Fibroblast of villous mesenchyme (primary cell): ENCODE measurements at places on chromosomes 3 and 15. TPM values are rescaled to one million over a fixed set of nuclear protein-coding genes. Genes with fewer than 3 reads are reported as not detected.

TOPBP1 gene
- 42.2 and 51.4 TPM in 2 replicates for total RNA-seq

HESX1 gene
- not detected in 2 replicates for total RNA-seq

RBPMS2 gene
- under 0.01 TPM in 1 of 2 replicates, not detected in the other for total RNA-seq

ITIH4 gene
- 0.32 and 1.3 TPM in 2 replicates for total RNA-seq

CPA3 gene
- total RNA-seq, result under 0.01 TPM in 1 of 2 replicates, not detected in the other

TMEM212 gene
- not detected in 2 replicates for total RNA-seq

RASGRF1 gene
- 0.43 and 0.64 TPM in 2 replicates for total RNA-seq

LMCD1 gene
- 95.0 and 170 TPM in 2 replicates for total RNA-seq

TEX55 gene
- not detected in 2 replicates for total RNA-seq

ZNF445 gene
- total RNA-seq, result 9.0 and 9.5 TPM in 2 replicates

MME gene
- 310 and 479 TPM in 2 replicates for total RNA-seq

C2CD4A gene
- not detected in 2 replicates for total RNA-seq

COPG1 gene
- 371 and 402 TPM in 2 replicates for total RNA-seq

PCNP gene
- 87.9 and 124 TPM in 2 replicates for total RNA-seq

UBA3 gene
- total RNA-seq, result 82.1 and 92.0 TPM in 2 replicates

SOX14 gene
- total RNA-seq, result not detected in 2 replicates

NOP10 gene
- total RNA-seq, result 190 and 201 TPM in 2 replicates

GOLGA8S gene
- total RNA-seq, result under 0.01 TPM in 2 replicates

CISH gene
- total RNA-seq, result 0.86 and 0.97 TPM in 2 replicates

GADL1 gene
- total RNA-seq, result not detected in 2 replicates

ETFA gene
- 85.7 and 114 TPM in 2 replicates for total RNA-seq

CCR3 gene
- not detected in 2 replicates for total RNA-seq

BBS4 gene
- 19.4 and 22.9 TPM in 2 replicates for total RNA-seq

RETNLB gene
- not detected in 2 replicates for total RNA-seq

EPB42 gene
- not detected in 2 replicates for total RNA-seq

CLDN16 gene
- total RNA-seq, result under 0.01 and 0.43 TPM in 2 replicates

LIPC gene
- total RNA-seq, result 0.86 and 0.97 TPM in 2 replicates

MAGEL2 gene
- total RNA-seq, result not detected in 2 replicates

TMEM40 gene
- total RNA-seq, result under 0.01 TPM in 1 of 2 replicates, not detected in the other

PPP1R14D gene
- not detected in 2 replicates for total RNA-seq

MORC1 gene
- not detected in 2 replicates for total RNA-seq

PPARG gene
- total RNA-seq, result 3.5 and 4.7 TPM in 2 replicates

DNAJB8 gene
- total RNA-seq, result not detected in 2 replicates
